ENCODE measurements at places on chromosomes 1 and 21.

DNA sequence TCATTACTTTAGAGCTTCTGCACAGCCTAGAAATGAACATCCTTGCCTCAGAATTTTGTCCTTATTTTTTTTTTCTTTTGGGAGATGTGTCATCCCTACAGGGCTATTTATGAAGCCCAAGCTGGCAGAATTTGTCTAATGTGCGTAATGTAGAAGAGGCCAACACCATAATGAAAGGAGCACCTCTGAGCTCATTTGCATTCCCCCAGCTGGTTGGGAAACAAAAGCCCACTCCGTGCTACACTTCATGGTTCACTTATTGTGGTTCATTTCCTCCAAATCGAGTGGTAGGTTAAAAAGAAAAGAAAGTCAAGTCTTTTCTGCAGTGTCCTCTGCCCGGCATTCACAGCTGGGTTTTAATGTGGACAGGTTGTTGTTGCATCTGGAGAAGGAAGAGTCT is 73.5 kb downstream of the KAZN start:
- DNase-seq, result no peak

GRCh38 chr1:107870696-107871095 is 94.3 kb downstream of the VAV3 start:
- DNase-seq, result no peak

GRCh38 chr1:185338719-185339622 is 21.9 kb upstream of the IVNS1ABP start:
- DNase-seq, result no peak

DNA sequence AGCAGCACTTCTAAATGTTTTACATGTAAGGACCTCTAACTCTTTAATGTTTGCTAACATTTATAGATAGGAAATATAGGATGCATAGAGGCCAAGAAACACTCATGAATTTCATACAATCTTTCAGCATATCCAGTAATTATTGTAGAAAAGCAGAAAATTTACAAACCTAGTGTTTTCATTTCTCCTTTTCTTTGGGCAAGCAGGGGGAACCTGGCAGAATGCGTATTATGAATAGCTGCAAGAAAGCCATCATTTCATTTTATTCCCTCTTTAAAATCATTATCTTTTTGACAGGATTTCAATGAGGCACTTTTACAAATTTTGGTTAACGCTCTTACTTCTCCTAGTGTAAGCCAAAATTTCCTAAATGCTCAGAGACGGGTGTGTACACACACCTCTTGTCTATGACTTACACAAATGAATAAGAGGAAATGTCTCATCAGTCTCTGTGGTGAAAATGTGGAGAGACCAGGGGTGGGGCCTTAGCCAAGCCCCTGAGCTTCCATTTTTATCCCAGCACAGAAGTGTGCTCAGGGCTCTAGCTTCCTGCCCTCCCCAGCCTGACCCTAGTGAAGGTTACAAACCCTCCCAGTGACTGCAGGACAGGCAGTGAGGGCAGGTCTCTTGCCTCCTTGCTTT is 91.6 kb downstream of the LRRC8C start:
- no peak for DNase-seq

DNA sequence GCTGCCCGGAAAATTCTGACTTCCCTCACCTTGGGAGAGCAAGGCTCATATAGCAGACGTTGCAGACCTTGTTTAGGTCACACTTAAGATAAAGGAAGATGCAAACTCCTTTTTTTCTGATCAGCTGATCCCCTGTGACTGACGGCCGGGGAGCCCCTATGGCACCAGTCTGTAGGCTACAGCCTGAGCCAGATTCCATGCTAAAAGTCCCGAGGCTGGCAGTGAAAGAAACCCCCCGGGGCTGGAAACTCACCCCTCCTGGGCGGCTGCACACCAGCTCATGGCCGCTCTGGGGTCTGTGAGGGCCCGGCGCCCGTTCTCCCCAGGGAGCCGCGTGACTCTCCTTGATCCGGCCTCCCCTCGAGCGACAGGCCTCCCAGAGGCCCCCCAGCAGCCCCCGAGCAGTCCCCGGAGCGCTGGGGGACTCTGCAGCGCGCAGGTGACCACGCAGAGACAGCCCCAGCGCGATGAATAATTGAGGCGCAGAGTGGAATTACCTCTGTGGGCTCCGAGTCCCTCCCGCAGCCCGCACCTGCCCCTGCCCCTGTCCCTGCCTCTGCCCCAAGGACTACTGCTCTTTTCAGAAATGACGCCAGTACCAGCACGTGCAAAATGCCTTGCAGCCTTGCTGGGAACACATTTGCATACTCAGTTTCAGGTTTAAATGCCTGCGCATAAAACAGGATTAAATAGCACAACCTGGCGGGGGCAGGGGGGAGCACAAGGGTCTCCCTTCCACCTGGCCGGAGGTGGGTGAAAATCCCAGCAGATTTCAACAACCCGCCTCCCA is 62.6 kb upstream of the CLDN14 start:
- no peak for DNase-seq

- peak; percentile 91 for DNase-seq
Observed at GRCh38 chr1:171841050-171841910, at the start of gene DNM3. TSS of gene DNM3 (plus strand) at chr1:171841498. CDS start at chr1:171841657, 159 bp downstream.

GRCh38 chr1:81226603-81226928 is 574.2 kb upstream of the ADGRL2 start:
- no peak for DNase-seq

DNA sequence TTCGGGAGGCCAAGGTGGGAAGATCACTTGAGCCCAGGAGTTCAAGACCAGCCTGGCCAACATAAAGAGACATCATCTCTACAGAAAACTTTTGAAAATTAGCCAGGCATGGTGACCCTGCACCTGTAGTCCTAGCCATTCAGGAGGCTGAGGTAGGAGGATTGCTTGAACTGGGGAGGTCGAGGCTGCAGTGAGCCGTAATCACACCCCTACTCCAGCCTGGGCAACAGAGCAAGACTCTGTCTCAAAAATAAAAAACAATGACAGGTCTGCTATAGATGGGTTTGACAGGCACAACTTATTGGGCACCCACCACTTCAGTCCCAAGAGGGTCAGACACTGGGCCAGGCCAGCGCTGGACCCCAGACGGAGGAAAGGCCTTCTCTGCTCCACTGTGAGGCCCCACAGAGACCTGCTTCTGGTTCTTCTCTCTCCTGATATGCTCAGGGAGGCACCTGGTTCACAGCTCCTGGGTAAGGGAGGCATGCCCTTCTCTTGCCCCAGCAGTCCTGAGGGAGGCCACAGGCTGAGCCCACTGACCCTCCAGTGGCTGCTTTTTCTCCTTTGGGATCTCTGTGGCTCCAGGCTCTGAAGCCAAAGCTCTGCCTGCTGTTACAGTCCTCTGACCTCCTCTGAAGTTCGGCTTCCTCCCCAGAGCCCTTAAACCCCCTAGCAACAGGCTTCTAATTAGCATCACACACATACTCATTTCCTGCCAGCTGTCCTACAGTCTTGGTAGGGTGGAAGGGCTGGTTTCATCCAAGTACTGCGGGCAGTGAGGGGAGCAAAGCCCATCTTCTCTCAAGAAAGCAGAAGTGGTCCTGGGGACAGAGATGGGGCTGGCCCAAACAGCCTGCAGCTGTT is 14.4 kb downstream of the S100A16 start:
- DNase-seq, result no peak

GRCh38 chr1:30684881-30685795 is 38.2 kb downstream of the MATN1 start:
- DNase-seq, result peak; percentile 24
